ENCODE measurements at places on chromosomes 7 and 10.

DNA sequence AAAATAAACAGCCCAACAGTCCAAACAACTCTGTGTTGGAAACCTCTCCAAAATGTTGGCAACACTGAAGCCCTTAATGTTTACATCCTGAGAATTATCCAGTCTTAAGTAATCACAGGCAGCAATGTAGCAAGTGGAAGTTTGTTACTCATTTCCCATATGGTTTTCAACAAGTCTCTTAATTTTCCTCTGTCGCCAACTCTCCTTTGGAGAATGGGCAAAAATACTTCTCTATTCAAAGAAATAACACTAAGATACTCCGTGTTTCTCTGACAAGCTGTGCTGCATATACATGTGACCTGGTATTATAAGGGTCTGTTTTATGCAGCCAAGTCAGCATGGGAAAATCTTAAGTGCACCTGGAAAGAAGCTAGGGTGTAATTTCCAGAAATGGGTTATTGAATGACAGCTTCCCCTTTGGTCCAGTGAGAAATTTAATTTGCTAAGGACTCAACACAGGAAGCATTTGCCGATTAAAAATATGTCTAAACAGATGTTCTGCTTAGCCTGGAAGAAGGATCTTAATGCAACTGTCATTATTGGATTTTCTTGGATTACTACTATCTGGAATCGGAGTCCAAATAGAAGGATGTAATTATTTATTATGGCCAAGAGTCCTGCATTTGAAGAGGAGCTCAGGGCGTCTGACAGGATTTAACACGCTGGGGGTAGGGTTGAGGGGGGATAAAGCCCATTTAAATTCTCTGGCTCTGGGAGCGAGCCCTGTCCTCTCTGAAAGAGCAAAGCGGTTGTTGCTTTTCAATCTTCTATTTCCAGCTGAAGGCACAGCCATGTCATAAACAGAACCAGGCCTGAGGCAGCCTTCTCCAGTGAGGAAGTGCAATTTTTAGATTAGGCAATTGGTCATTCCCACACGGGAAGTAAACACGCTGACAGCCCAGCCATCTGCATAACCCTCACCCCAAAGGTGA is 73.1 kb downstream of the TLL2 start:
- no peak for DNase-seq

- no peak for DNase-seq
Observed at GRCh38 chr7:46772776-46773175, 809.1 kb downstream of the TNS3 start.

DNA sequence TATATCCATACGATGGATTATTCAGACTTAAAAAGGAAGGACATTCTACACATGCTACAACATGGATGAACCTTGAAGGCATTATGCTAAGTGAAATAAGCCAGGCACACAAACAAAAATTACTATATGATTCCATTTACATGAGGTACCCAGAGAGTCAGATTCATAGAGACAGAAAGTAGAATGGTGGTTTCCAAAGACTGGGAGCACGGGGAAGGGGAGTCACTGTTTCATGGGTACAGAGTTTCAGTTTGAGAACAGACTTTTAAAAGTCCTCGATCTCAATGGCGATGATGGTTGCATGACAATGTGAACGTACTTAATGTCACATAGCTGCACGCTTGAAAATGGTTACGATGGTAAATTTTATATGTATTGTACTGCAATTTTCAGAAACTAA is 39.3 kb downstream of the NUDCD3 start:
- no peak for DNase-seq

- no peak for DNase-seq
Observed at GRCh38 chr10:114685456-114685855, 27.4 kb upstream of the ABLIM1 start.

DNA sequence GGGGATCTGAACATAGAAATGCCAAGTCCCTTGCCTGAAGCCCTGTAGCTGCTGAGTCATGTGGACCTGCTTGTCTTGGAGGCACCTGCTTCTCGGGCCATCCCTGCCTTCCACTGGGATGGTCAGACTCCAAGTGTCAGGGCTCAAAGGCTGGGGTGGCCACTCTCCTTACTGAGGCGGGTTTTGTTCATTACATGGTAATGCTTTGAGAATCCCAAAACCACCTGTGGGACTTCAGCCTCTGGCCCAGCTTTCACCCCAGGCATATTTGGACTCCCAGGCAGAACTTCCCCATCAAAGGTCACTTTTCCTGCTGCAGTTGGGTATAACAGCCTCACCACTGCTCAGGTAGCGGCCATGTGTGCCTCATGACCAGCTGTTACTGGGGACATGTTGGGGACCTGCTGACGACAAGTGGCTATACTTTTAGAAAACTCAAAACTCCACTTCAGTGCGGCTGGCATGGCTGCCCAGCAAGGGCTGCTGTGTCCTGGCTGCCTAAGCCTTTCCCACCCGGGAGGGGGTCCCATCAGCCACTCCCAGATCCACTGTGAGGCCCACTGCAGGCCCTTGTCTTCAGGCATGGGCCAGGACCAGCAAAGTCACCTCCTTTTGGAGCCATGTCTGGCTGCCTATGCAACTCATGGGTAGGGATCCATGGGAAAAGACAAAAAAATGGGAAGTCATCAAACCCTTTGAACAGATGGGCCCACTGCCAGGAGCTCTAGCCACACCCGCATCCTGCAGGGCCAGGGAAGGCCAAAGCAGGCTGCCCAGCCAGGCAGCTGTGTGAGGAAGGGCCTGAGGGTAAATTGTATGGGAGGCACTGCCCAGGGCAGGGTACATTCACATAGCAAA is 96.7 kb downstream of the ARHGAP22 start:
- no peak for DNase-seq

GRCh38 chr10:7593063-7593462 is 73.7 kb downstream of the ITIH5 start:
- DNase-seq, result no peak

GRCh38 chr7:14507617-14508016 is 394.9 kb downstream of the DGKB start:
- no peak for DNase-seq

- no peak for DNase-seq
Observed at GRCh38 chr7:126790763-126791162, 462.0 kb downstream of the GRM8 start.

DNA sequence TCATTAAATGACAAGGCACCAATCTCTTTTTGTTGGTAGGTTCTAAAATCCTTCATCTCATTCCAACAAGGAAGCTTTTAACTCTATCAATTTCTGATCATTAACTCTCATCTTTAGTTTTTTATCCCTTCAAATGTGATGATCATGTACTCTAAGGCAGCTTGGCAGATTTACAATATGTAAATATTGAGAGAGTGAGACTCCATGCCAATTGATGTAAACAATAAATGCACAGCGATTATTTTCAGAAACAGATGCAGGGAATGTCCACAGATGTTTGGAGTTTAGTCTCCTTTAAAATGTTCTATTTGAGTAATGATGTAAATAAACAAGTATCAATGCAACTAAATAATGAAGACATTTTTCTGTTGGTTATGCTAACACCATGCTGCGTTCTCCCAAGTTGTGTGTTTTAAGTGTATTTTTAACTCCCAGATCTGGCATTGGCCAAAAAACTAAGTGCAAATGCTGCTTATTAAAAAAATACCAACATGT is 213.8 kb downstream of the AHR start:
- no peak for DNase-seq

- no peak for DNase-seq
Observed at GRCh38 chr10:118838364-118838763, 83.6 kb upstream of the CACUL1 start.

- DNase-seq, result no peak
Observed at GRCh38 chr10:8473205-8473604, 418.7 kb downstream of the GATA3 start.

DNA sequence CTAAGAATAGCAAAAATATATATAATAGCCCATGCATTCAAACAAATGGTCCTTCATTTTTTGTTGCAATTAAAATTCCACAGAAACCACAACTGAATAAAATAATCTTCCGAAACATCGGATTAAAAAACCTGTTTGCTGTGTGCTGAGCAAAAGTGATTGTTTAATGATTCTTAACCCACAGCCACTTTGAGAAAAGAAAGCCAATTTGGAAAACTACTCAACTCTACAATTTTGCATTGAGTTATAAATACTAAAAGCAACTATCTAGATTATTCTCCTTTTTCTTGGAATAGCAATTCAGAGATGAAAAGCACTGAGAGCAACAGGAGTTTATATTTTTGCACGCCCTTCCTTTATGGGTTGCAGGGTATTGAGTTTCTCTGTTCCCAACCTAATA is 8.0 kb downstream of the ADRB1 start:
- no peak for DNase-seq

DNA sequence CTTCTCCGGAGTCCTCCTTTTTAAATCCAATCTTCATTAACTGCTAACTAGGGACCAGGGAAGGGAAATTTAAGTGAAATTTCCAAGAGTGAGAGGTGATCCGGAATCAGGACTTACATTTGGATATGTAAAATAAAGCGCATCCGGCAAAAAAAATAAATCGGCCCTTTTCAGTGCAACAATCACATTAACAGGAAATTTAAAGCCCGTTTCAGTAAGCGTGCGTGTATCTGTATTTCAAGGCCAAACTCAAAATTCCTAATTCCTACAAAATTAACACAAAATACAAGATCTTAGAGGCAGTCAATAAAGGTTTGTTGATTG is 771 bp downstream of the DNAJC9 start:
- no peak for DNase-seq

GRCh38 chr7:66779669-66780409 is 39.3 kb downstream of the RABGEF1 start:
- DNase-seq, result no peak

DNA sequence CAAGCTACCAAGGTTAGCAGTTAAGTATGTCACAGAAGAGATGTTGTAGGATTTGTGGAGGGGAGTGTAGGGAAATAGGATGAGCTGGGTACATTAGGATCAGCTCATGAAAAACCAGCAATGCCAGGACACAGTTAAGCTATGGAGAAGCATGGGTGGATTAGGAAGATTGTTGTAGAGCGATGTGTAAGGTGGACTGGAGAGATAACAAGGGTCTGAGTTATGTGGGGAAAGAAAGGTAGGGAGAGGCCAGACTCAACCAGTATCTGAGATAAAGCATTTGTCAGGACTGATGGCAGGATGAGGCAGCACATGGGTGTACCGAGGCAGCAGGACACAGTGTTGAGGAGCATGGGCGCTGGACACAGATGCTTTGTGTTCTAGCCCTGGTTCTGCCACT is 85.4 kb upstream of the PRR15 start:
- no peak for DNase-seq

DNA sequence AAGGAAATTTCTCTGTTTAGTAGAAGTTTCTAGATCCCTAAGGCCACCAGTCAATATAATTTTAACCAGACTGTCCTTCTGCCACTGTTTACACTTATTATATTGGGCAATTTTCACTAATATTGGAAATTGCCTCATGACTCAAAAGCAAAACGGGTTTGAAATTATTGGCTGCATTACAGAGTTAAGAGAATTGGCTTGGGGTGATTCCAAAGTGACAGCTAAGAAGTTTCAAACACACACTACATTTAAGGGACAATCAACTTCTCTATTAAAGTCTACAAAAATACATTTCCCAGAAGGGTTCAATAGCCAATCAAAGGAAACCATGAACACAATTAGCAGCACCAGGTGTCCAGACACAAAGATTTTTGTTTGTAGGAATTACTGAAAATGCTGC is 111.9 kb downstream of the NEBL start:
- no peak for DNase-seq

Data from T-helper 17 cell (primary cell).